CD4-positive, alpha-beta T cell treated with Interleukin-1 beta for 1 hour (primary cell): ENCODE measurements at places on chromosomes 5 and 9.

DNA sequence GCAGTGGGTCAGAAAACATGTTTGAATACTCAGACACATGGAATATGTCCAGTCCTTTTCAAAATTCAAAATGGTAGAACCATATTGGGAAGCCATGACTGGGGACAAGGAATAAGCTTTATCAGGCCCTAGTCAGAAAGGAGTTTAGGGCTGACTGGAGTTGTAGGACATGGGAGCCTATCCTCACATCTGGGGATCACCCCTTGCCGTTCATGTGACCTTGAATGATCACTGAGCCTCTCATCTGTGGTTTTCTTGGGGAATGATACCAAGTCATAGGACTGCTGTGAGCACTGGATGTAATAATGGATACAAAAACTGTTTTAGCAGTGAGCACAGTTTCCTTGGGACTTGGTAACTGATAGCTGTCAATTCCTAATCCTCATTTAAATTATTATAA, 84.7 kb downstream of the IQGAP2 start:
- no peak for DNase-seq

GRCh38 chr5:111738118-111738517, 18.9 kb downstream of the NREP start:
- DNase-seq, result no peak

DNA sequence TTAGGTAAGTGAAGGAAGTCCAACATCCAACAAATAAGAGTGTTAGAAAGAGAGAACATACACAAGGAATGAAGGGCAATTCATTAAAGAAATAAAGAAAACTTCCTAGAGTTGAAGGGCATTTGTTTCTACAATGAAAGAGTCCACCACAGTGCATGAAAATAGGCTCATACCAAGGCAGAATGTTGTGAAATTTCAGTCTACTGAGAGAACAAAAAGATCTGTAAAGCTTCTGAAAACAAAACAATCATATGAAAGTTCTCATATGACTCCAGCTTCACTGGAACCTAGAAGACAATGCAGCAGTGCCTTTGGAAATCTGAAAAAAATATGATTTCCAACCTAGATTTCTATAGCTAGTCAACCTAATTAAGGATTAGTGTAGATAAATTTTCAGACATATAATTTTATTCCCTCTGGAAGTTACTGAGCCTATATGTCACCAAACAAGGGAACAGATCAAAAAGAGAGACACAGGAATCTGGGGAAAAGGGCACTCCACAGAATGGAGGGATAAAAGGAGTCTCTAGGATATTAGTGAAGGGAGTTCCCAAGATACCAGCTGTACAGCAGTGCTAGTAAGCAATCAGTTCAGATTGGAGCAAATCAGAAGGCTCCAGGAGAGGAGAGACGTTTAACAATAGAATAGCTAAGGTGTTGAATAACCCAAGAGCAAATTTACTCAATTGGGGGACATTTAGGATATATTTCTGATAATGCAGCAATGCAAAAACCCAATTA, 5.8 kb downstream of the C5orf58 start:
- DNase-seq, result no peak

DNA sequence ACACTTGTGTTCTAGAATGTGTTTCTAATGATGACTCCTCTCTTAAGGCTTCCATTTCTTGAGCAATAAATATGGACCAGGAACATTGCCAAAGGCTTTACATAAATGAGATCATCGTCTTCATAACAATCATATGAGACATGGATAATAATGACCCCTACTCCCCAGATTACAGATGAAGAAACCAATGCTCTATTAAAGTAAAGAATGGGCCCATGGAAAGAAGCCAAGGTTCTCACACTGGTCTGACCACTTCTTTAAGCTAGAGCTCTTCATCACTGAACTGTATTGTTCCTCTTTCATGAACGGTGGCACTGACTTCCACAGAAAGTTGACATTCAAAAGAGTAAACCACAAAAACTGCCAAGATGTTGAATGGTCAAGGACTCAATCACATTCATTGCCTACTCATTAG, 65.3 kb downstream of the MARCHF3 start:
- DNase-seq, result no peak

DNA sequence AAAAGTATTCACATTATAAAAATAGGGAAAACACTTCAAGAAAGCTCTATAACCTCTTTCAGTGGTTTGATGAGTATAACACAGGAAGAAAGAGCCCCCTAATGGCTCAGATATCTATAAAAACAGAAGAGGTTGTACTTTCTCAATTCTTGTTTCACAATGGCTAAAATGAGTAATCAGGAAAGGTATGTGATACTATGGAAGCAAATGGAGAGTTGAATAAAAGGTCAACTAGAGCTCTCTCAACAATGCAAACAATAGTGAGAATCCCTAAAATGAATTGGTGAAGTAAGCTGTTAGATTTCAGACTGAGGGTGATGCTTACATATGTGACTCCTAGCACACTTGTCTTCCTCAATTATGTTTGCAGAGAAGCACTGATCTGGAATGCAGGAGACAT, 584.6 kb upstream of the CDH18 start:
- DNase-seq, result no peak

- no peak for DNase-seq
These were observed 1.3 kb upstream of the CARD19 start for GRCh38 chr9:93094658-93095204.

DNA sequence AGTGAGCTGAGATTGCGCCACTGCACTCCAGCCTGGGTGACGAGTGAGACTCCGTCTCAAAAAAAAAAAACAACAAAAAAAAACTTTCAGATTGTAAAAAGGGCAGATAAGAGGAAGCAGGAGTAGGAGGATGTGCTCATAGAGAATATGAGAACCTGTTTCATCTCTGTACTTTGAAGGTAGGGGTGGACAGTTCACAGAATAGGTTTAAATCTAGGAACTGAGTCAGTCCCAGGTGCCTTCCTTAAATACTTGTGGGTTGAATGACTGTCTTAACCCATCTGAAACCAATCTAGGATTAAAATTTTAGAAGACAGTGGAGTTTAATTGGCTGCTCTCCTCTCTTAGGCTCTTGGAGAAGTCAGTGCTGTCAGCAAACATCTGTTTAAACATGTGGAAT, 12.4 kb downstream of the POLK start:
- DNase-seq, result no peak

- no peak for DNase-seq
These were observed 126.6 kb downstream of the NSG2 start for GRCh38 chr5:174172152-174172551.

DNA sequence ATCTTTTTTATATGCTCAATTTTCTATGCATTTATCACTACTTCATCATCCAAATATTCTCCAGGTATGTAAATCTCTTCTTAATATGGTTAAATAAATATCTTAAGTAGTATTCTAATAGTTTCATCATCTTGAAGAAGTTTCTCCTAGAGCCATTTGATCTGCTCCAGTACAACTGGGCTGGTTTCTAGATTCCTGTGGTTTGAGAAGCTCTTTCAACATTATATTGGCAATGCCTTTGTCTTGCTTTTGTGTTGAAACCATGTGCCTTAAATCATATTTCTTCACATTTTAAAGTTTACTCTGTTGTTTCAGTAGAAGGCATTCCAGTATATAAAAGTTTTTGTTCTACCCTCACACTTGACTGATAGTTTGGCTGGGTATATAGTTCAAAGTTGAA, 27.6 kb downstream of the MBLAC2 start:
- no peak for DNase-seq

- no peak for DNase-seq
These were observed 101.9 kb upstream of the S1PR3 start for GRCh38 chr9:88889386-88889785.

DNA sequence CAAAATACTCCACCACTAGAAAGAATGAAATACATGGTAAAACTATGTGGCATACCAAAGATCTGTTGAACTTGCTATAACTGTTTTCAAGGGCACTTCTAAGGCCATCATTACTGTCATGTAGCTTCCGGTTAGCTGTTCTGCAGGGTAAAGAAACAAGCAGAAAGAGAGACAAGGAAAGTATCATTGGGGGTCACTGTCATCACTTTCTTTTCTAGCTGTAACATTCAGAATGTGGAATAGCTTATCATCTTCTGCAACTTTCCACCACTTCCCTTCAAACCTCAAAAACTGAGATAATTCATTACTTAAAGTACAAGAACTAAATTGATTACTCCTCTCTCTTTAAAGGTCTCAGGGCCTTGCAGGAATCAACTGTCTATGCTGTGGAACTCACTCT, 57.6 kb downstream of the RASEF start:
- DNase-seq, result no peak

DNA sequence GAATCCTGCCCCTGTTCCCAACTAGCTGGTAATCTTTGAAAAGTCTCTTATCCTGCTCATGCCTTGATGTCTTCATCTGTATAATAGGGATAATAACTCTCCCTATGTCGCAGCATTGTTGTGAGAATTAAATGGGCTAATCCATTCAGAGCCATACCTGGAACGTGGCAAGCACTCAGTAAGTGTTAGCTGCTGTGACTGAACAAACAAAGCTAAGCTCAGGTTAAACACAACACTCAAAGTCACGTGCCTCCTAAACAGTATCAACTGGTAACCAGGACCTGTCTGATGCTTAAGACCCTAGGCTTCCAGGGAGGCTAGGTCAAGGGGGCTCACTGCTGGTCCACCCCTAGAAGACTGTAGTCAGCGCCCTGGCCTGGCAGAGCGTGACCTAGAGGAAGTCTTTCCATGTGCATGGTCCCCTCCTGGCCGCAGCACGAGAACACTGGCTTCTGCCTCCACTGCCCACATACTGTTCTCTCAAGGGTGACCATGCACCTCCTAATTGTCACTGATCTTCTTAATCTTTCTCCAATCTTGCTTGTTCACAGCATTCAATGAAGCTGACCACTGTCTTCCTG, 211.1 kb downstream of the TTLL11 start:
- no peak for DNase-seq

GRCh38 chr9:122029898-122030297, 63.2 kb downstream of the TTLL11 start:
- no peak for DNase-seq

GRCh38 chr9:111598733-111599091, 735 bp downstream of the PTGR1 start:
- no peak for DNase-seq

GRCh38 chr5:854966-855743, 4.4 kb upstream of the ZDHHC11 start:
- DNase-seq, result no peak

DNA sequence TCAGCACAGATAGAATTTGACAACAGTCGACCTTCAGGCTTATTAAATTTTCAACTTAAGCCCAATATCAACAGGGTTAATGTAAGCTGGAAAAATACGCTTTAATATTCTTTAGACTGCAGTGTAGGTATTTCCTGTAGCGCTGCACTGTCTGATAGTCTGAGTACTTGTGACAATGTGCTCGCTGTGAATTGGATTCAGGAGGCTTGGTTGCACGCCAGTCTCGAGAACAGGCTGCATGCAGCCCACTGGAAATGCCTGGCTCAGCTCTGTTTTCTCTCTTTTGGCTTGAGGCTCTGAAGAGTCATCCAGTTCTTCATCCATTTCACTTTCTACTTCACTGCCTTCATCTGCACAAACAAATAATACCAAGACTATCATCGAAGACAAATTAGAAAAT, 300.9 kb downstream of the RFX3 start:
- DNase-seq, result no peak

- no peak for DNase-seq
These were observed 1.4 kb upstream of the PTTG1 start for GRCh38 chr5:160420331-160420610.

GRCh38 chr9:113516840-113517577, 53.5 kb downstream of the RGS3 start:
- DNase-seq, result peak; percentile 75

DNA sequence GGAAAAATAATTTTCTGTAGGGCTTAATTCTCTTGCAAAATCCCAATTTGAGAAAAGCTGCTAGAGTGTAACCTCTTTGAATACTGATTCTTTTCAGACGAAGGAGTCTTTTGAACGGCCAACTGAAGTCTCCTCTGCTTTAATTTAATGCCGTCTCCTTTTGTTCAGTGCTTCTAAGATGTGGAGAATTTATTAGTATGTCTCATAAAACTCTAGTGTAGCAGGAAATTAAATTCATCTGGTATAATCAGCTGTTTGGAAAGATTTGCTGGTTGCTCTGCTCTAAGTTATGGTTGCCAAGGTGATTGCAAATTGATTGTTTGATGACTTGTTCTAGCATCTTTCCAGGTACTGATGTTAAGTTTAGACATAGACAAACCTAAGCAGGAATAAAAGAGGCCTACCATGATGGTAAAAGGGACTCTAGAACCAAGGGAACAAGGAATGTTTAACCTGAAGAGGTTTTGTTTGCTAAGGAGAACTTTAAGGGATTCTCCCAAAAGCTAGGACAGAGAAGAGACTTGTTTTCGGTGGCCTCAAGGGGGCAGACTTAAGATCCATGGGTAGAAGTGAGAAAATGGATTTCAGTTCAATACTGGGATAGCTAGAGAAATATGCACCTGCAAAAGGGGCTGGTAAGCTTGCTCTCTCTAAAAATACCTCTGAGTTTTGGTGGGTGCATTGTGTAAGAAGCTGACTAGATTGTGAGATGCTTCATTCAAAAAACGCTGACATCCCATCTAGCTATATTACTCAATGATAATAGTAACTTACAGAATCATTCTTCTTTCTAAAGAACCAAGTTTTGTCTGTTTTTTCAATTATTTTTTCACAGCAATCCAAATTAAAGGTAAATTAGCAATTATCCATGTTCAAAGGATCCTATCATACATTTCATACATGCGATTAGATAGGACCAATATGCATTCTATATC, 5.7 kb upstream of the ADRB2 start:
- DNase-seq, result no peak

DNA sequence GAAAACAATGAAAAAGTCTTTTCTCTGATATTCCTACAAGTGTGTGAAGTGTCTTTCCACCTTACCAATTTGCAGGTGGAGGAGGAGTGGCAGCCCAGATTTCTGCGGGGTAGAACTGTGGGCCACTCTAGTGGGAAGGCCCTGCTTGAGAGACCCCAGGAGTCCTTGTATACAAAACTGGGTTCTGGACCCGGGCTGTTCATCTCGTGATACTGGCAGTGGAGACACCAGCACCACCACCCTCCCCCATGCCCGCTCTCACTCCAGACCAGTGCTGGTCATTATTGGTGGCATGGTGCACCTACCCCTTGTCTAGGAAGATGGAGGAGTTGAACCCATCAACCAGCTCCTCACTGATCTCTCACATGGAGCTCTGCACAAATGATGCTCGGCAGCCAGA, 16.2 kb upstream of the TDRD7 start:
- no peak for DNase-seq

DNA sequence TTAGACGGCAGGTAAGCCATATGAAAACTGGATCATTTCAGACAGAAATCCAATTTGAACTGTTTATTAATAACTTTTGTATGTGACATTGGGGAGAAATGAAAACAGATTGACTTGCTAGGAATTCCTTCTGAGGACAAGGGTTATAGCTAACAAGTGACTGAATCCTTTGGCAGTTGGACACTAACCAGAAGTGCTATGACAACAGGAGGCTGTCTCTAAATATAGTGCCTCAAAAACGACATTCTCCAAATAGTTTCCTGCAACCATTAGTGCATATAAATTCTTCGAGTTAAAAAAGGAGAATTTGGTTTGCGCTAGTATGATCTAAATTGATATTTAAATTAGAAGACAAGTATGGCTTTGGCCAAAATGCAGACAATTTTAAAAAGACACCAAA, 338.6 kb downstream of the PTPRD start:
- DNase-seq, result no peak

GRCh38 chr5:124599028-124599973, 147.1 kb downstream of the ZNF608 start:
- DNase-seq, result peak; percentile 22
